GM23248 (cell line): ENCODE measurements at places on chromosomes 11 and 22.

GRCh38 chr11:75527938-75528735, 2.4 kb upstream of the GDPD5 start:
- no peak for DNase-seq

DNA sequence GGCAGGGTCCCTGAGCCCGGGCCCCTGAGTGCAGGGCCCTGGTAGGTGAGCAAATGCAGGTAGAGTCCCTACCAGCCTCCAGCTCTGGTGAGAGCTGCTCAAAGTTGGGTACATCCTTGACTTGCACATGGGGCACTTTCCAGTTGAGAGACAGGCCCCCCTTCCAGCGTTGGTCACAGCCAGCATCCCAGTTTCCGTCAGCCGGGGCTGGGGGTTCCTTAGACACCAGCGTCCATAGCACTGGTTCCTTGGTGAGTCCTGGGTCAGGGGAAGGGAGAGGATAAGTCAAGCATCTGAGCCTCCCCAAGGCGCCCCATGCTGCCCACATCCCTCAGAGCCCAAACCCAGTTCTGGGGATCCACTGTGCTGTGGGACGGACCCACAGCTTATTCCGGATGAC, 5.6 kb downstream of the PNPLA5 start:
- no peak for DNase-seq

GRCh38 chr11:127651175-127651887, 650.8 kb upstream of the KIRREL3 start:
- peak; percentile 68 for DNase-seq

DNA sequence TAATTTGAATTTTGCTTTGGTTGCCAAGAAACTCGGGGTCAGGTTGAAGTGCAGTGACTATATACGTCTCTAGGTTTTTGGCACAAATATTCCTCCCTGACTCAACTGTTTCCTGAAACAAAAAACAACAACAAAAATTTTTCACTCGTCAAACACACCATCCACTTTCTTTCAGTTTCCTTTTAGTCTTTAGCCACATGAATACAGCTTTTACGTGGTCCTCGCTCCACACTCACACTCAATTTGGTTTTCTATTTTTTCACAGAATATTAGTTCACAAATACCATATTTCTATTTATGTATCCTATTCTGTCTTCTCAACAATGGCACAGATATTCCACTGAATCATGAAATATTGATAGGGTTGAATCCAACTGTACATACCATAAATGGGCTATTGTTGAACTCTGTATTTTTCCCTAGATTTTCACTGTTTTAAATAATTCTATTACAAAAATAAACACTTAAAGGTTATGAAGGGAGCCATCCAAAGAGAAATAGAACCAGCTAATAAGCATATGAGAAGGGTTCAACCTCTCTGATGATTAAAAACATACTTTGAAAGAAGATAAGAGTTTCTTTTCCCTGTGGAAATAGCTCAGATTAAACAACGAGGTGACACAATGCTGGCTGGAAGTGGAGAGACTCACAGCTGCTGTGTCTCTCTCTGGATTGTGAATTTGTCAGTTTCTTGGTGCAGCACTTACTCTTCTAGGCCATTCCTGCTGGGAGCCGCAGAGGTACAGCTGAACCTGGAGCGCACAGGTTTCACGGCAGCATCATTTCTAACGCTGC, 5.1 kb upstream of the FBLN1 start:
- peak; percentile 35 for DNase-seq

- no peak for DNase-seq
Measured at GRCh38 chr11:1992111-1992510, 5.5 kb downstream of the H19 start.

DNA sequence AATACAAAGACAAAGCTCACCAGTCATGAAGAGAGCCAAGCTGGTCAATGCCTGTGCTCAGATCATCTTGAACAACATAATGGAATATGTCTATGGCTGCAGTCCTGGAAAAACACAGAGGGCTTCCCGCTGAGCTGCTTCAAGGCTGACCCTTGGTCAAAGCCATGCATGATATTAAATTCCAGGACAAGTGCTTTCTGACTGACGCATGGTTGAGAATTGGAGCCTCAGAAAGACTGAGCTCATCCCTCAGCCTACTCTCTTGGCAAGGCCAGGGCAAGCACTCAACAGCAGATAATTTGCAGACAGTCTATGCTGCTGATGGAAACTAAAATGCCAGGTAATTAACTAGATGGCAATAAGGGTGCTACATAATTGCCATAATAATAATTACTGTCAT, 89.2 kb downstream of the GALNT18 start:
- DNase-seq = peak; percentile 64

DNA sequence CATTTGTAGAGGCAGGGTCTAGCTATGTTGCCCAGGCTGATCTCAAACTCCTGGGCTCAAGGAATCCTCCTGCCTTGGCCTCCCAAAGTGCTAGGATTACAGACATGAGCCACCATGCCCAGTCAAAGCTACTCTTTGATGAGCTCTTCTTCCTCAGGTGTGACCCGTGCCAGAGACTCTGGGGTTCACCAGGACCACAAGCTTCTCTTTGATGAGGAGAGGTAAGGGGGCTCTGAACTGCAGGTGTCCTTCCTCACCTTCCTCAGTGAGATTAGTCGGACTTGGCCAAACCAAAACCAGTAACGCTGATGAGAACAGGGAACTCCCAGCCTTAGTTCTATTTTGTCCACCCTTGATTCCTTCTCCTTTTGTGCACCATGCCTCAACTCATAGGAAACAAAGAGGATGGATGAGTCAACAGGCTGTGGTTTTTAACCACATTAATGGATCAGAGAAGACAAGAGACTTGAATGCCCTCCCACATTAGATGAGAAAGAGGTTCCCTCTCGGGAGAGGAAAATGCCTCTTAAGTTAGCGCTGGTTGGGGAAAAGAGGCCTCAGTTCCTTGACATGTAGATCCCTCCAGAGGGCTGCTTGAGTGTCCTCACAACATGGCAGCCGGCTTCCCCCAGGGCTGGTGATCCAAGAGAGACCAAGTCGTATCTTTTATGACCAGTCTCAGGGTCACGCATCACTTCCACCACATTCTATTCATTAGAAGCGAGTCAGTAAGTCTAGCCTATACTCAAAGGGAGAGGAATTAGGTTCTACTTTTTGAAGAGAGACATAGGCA, 25.7 kb upstream of the CTR9 start:
- DNase-seq = peak; percentile 87

DNA sequence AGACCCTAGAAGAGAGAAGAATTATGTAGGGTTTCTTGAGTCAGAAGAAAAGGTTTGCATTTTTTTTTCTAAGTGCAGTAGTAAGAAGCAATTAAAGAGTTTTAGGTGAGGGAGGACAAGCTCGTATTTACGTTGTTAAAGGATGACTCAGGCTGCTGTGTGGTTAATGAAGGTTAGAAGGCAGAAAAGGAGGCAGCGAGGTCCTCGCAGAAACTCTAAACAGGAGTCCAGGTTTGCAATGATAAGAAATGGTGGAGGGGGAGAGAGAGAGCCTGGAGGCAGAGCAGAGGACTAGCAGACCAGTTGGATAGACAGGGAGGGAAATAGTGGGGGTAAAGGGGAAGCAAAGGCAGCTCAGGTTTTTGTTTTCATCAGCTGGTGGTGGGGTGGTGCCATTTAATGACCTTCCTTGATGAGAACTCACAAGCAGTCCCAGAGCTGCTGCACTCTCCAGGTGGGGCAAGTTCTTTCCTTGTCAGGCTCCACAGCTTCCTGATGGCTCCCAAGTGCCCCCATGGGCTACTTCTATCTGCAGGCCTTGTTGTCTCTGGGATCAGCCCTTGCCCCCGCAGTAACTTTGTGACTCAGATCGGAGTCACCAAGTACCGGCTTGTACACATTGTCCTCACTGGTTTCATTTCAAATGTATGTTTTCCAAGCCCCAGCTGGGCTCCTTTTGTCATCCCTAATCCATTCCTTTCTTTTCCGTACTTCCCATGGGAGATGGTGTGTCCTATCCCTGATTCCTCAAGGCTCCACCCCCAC, 8.3 kb upstream of the INSC start:
- DNase-seq = peak; percentile 87

GRCh38 chr11:65184146-65184545, 2.4 kb downstream of the CAPN1 start:
- DNase-seq = no peak

DNA sequence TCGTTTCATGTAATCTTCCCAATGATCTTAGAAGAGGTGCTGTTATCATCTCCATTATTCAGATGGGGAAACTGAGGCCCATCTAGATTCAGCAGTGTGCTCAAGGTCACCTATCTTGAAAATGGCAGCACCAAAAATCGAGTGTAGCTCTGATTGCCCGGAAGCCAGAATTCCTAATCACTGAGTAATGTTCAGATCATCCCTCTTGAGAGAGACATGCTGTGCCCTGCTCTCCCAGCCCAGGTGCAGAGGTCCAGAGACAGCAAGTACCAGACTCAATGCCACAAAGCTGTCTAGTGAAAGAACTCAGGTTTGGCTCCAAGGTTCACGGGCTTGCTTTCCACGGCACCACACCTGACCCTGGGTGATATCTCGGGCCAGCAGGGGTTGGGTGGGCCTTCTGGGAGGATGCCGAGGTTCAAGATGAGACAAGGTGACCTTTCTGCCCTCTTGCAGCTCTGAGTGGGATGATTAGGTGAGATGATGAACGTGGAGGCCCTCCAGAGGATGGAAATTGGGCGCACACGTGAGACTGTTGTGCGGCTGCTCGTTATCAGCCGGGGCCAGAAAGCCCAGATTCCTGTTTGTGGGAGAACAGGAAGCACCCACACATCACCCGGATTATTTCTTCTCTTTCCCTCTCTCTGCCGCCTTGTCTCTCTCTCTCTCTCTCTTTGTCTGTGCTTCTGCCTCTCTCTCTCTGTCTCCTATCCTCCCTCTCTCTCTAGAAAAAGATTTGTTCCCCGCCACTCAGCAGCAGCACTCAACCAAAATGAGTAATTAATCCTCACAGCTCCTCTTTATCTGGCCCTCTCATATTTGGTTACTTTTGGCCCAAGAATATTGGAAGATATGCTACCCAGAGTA, 19.0 kb upstream of the RASD2 start:
- no peak for DNase-seq

GRCh38 chr11:69193151-69193550, 37.4 kb downstream of the SMIM38 start:
- DNase-seq = no peak

- DNase-seq = peak; percentile 56
Measured at GRCh38 chr11:119316729-119317591, at the start of gene MCAM. Gene MCAM (minus strand): TSS chr11:119317130. CDS start chr11:119317101, 29 bp downstream.

- DNase-seq = no peak
Measured at GRCh38 chr11:58193391-58193790, 4.5 kb downstream of the OR9Q2 start.

- no peak for DNase-seq
Measured at GRCh38 chr11:1637628-1638027, 8.1 kb downstream of the KRTAP5-5 start.

DNA sequence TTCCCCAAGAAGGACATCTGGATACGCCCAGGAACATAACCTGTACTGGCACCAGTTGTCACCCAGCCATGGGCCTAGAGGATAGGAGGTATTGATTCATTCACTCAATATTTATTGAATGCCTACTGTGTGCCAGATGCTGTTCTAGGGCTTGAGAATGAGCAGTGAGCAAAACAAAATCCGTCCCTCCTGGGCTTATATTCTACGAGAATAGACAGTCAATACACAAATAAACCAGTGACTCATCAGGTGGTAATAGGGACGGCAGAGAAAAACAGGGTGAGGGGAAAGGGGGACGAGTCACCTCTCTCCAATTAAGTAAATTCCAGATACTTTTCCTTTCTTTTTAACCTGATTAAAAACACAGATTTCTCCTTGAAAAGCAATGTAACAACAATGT, 103.5 kb downstream of the MICAL2 start:
- DNase-seq = peak; percentile 43

GRCh38 chr22:35582861-35583670, 34.1 kb downstream of the MB start:
- peak; percentile 70 for DNase-seq

DNA sequence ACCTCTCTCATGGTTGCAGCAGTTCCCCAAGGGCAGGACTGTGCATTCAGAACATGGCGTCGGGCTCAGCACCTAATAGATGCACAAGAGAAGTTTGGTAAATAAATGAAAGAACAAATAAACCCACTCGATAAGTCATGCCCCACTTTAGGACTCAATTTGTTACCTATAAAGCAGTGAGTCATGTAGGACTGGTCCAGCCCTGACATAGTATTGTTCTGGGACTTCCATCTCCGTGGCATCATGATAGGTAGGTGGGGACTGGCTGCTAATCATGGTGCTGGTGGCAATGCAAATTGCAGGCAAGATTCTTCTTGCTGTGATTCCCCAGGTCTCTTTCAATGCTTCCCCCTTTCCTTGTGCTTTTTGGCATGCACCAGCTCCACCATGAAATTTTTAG, 118.2 kb upstream of the CSNK2A3 start:
- DNase-seq = no peak

GRCh38 chr11:72764503-72764902, 12.3 kb upstream of the ARAP1 start:
- DNase-seq = no peak

DNA sequence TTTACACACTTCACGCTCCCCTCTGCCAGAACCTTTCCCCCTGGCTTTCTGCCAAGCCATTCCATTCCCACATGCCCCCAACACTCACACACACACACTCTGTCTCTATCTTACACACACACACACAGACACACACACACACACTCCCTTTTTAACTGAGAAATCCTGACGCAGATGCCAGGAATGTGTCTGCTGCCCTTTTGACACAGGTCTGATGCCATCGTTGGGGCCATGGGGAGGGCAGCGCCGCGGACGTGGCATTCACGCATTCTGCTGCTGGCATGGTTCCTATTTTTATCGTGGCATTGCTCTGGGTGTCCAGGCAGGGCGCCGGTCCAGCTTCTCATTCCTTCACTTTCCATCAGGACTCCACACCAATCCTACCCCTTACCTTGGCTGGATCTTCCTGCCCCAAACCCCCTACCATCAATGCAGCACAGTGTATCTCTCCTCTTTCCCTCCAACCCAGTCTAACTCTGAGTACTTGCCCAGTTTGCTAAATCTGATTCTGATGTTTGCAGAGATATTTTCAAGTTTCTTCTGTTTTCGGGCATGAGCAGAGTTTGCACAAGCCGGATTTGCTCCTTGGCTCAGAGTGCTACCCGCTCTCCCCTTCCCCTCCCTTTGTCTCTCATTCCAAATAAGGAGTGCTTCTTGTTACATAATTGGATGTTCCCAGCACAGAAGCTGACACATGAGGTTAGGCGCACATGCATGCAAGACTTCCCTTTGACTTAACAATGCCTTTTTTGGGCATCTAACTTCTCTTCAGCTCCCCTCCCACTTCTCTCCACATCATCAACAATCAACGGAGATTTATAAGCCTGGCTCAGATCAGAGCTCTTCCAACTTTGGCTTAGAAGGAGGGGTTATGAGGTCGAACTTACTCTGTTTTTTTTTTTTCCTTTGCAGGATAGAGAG, 18.8 kb downstream of the SNX19 start:
- DNase-seq = peak; percentile 96

DNA sequence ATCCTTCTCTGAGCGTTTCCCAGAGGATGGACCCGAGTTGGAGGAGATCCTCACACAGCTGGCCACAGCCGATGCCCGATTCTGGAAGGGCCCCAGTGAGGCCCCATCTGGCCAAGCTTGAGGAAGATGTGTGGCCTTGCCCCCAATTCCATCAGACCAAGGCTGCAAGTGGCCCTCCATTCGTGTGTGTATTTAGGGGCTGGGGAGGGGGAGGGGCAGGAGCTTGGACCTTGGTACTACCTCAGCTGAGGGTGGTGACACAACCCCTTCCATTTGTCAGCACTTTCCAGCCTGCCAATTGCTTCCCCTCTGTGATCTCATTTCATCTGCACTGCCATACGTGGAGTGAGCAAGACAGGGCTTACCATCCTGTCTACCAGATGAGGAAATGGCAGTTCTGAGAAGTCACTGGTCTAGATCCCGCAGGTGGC, 1.3 kb upstream of the BBS1 start:
- DNase-seq = no peak
